Motor neuron (in vitro differentiated cells): ENCODE measurements at places on chromosomes 11 and 22. TPM values are rescaled to one million over a fixed set of nuclear protein-coding genes. Genes with fewer than 3 reads are reported as not detected.

TRAPPC4 gene
- total RNA-seq, result 129 and 136 TPM in 2 replicates

HBG2 gene
- not detected in 2 replicates for total RNA-seq

ZNF280B gene
- total RNA-seq, result 0.23 and 0.35 TPM in 2 replicates

OR8A1 gene
- total RNA-seq, result 0.10 and 0.23 TPM in 2 replicates

ZNF202 gene
- 10.8 and 10.9 TPM in 2 replicates for total RNA-seq

MMP13 gene
- 0.19 and 1.2 TPM in 2 replicates for total RNA-seq

ST14 gene
- 0.09 TPM in 1 of 2 replicates, not detected in the other for total RNA-seq

GRIA4 gene
- total RNA-seq, result 30.8 and 34.6 TPM in 2 replicates

MYRF gene
- 0.92 and 1.9 TPM in 2 replicates for total RNA-seq

BET1L gene
- total RNA-seq, result 19.9 and 20.0 TPM in 2 replicates

MIOX gene
- total RNA-seq, result 0.37 TPM in 1 of 2 replicates, not detected in the other

ABCC8 gene
- 5.2 and 7.0 TPM in 2 replicates for total RNA-seq

TRIM49 gene
- not detected in 2 replicates for total RNA-seq

ADAMTS15 gene
- total RNA-seq, result 0.81 and 0.88 TPM in 2 replicates

OR52I2 gene
- total RNA-seq, result 0.23 and 0.28 TPM in 2 replicates

SNRPD3 gene
- total RNA-seq, result 183 and 192 TPM in 2 replicates

KRTAP5-6 gene
- total RNA-seq, result not detected in 2 replicates

MS4A2 gene
- total RNA-seq, result 0.44 and 0.52 TPM in 2 replicates

OR8H1 gene
- total RNA-seq, result not detected in 2 replicates

KCNK4 gene
- 0.61 TPM in 1 of 2 replicates, not detected in the other for total RNA-seq

KRTAP5-11 gene
- total RNA-seq, result 0.68 and 0.76 TPM in 2 replicates

DGCR6 gene
- total RNA-seq, result 2.2 and 3.6 TPM in 2 replicates

GDPD4 gene
- total RNA-seq, result 0.31 and 0.75 TPM in 2 replicates

MRE11 gene
- total RNA-seq, result 6.0 and 6.9 TPM in 2 replicates

DRD2 gene
- 0.38 TPM in 1 of 2 replicates, not detected in the other for total RNA-seq

PAMR1 gene
- 1.1 and 1.5 TPM in 2 replicates for total RNA-seq

SLC6A5 gene
- 0.19 and 0.24 TPM in 2 replicates for total RNA-seq

REXO2 gene
- 196 and 213 TPM in 2 replicates for total RNA-seq

CNTN5 gene
- total RNA-seq, result 8.8 and 10.4 TPM in 2 replicates

DCDC1 gene
- total RNA-seq, result 1.2 and 1.7 TPM in 2 replicates

KREMEN1 gene
- total RNA-seq, result 5.9 and 6.2 TPM in 2 replicates

ZBTB3 gene
- 9.0 and 9.2 TPM in 2 replicates for total RNA-seq
